ENCODE measurements at places on chromosomes 4 and X.

DNA sequence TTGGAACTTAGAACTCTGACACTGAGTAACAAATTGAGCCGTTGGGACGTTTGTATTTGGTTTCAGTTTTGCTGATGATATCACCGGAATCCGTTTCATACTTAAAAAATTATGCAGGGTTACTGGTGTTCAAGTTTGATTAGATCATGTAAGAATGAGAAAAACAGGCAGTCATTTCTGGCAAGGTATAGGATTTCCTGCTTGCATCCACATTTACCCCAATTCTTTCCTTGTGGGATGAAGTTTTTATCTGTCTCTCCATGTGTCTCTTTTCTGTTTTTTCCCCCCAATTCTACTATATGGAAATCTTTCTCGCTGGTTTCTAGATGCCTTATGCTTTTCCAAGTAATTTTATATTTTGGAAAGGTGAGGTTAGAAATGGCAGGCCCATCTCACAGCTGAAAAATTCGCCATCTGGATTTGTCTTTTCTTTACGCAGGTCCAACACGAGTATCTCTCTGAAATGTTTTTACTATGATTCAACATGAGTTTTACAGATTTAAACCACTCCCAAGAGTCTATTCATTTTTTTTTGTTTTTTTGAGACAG, 197.9 kb downstream of the SHOX start:
- DNase-seq: no peak

DNA sequence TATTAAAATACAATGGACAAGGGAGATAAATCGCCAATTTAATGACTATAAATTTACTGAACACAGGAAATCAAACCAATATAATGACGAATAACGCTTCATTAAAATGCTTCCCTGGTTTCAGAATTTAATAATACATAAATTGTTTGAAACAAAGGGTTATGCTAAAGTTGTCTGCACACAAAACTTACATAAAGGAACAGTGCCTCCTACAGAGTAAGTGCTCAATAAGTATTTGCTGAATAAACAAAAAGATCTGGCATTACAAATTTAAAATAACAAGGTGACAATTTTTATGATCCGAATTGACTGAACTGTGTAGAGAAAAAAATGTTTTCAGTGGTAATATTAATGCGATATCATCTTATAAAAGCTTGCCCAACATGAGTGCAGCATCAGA, 69.6 kb downstream of the NOCT start:
- no peak for DNase-seq

DNA sequence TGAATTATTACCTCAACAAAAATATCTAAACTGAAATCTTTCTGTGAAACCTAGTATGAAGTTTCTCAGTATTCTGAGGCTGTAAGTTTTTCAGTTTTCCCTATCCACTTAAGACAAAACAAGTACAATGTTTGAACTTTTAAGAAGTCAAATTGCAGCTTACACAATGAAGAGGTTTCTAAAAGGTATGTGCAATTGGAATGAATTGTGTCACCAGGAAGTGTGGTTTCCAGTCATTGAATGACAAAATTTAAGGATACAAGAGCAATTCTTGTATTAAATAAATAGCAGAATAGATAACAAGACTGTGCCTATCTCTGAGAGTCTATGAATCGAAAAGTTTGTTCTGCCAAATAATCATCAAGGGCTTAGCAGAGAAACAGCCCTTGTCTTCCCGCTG, 207.3 kb downstream of the ANKRD50 start:
- no peak for DNase-seq

DNA sequence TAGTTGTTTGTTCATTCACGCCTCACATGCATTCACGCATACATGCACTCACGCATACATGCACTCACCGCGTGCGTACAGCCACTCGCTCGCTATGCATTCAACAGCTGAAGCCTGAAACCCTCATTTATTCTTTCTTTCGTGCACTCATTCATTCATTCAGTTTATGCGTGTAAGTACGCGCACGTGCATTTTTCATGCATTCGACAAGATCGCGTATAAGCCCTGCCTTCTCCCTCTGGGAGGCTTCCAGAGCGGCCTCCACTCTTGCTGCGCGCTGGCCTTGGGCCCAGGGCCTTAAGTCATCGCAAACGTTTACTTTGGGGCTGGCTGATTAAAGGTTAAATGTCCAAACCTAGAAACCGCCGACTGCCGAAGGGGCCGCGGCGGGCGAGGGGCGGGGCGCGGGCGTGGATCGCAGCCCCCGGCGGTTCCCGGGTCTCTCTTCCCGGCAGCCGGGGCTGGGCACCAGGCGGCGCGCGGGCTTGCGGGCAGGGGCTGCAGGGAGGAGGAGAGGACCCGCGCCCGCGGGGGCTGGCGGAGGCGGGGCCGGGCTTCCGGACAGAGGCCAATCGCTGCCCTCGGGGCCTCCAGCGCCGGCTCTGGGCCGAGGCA, at the start of gene GYG2:
Gene GYG2 (plus strand): TSS at position 587 of the 615 bp plus-strand sequence. CDS start 1,259 bp downstream, outside the sequence.
- no peak for DNase-seq

DNA sequence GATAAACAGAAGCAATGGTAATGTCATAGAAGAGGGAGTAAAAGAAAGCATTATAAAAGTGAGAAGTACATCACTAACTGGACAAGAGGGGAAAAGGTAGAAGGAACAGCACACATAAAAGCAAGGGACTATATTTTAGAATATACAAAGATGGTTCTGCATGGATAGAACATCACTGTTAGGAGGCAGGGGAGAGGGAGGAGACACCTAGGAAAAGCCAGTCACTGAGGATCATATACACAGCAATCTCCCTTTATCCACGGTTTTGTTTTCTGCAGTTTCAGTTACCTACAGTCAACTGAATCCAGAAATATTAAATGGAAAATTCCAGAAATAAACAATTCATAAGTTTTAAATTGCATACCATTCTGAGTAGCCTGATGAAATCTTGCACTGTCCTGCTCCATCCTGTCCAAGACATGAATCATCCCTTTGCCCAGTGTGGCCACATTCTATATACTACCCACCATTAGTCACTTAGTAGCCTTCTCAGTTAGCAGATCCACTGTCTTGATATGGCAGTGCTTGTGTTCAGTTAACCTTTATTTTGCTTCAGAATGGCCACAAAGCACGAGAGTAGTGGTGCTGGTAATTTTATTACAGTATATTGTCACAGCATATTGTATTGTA, 74.2 kb downstream of the PPA2 start:
- DNase-seq: no peak

DNA sequence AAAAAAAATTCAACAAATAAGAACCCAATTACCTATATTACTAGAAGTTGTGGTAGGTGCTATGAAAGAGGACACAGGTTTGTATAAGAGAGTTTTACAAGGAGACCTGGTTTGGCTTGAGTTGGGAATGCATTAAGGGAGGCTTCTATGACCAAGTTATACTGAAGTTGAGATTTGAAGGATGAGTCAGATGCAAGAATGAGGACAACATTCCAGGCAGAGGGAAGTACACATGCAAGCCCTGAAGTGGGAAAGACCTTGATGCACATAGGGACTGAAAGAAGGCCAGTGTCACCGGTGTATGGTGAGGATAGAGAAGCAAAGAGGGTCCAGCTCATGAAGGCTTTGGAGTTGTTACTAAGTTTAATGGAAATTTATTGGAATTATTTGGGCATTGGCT, 52.2 kb downstream of the ANK2 start:
- DNase-seq: no peak

DNA sequence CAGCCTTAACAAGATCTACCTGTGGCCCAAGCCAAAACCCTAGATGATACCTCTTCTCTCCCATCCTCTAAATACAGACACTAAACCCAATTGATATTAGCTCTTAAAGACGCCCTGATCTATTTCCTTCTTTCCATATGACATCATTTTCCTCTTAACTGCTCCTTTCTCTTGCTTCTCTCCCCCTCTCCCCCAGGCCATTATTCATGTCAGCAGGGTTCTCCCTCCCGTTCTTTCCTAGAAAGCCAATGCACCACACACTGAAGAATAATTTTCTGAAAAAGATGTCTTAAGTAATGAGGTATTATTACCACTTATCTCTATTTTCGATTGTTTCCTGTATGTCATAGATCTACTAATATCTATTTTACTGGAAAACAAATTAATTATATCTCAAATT, 9.7 kb upstream of the ING2 start:
- DNase-seq: no peak

- DNase-seq: no peak
Observed at GRCh38 chr4:88008122-88008742, 797 bp downstream of the PKD2 start.

Data from NCI-H446 (cell line).